ENCODE measurements at places on chromosomes 7 and 10.

DNA sequence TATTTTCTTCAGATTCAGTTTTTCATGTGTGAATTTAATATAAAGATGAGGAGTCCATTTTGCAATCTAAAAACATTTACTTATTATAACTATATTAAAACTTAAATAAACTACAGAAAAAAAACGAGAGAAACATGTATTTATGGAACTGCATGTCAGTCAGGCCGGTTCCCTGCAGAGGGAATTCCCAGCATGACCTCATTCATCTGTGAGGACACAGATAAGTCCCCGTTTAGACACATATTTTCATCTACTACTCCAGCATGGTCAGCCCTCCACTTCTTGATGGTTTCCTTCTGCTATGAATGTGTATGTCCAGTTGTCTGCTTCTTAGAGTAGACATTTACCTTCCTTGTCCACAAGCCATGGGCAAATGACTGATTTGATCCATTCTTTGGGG is 339.1 kb downstream of the SEMA3D start:
- DNase-seq: no peak

- DNase-seq: no peak
Observed at GRCh38 chr10:101007099-101007711, 7.6 kb downstream of the LZTS2 start.

- DNase-seq: no peak
Observed at GRCh38 chr7:50562136-50562535, 3.1 kb downstream of the DDC start.

DNA sequence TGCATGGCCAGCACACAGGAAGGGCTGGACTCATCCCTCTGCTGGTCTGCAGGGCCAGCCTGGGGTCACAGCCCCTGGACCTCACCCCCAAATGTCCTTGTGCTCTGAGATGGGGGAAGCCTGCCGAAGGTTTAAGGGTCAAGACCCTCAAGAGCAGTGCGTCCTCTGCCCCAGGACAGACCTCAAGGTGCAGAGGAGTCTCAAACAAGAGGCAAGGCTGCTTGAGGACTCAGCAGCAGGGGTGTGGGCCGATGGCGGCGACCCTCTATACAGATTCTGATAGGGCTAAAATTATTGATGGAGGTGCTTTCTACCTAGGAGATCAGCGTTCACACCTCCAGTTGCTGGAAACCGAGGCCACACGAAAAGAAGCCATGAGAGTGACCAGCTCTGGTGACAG is 80.7 kb downstream of the ZRANB1 start:
- no peak for DNase-seq

DNA sequence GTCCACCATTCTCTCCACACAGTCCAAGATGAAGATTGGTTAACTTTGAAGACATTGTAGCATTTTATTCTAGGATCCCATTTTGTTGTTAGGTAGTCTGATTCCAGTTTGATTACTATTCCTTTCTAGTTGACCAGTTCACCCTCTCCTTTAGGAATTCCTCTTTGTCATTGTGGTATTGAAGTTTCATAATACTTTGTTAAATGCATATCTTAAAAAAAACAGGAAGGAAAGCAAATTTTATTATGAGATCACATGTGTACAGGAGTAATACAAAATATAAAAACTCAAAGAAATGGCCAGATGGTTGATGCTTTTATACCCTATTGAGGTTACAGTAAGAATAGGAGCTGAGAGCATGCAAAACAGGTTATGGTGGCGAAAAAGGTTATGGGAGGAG is 15.5 kb upstream of the SEMA3C start:
- DNase-seq: no peak

GRCh38 chr10:99535764-99536337 is 3.1 kb downstream of the NKX2-3 start:
- DNase-seq: no peak

GRCh38 chr7:94289071-94289470 is 105.6 kb upstream of the COL1A2 start:
- DNase-seq: peak; percentile 49

DNA sequence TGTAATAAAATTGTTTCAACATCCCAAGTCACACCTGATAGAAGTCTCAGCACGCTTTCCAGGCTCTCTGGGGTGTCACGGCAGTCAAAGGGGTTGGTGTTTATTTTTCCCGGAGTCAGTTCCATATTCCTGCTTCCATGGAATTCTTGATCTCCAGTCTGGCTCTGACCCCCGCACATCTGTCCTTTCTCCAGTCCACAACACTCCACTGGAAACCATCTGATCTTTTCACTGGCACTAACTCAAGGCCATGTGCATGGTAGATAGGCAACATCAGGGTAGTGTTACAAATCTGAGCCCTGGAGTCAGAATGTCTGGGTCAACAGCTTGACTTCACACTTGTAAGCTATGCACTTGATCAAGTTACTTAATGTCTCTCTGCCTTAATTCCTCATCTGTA is 176.2 kb downstream of the WDR11 start:
- DNase-seq: no peak

GRCh38 chr7:155589001-155589980 is 42.9 kb upstream of the CNPY1 start:
- DNase-seq: no peak

- DNase-seq: no peak
Observed at GRCh38 chr7:28643584-28644340, 231.4 kb downstream of the CREB5 start.

- no peak for DNase-seq
Observed at GRCh38 chr10:541750-542371, 147.6 kb downstream of the DIP2C start.

GRCh38 chr10:111440501-111440900 is 363.7 kb downstream of the ADRA2A start:
- DNase-seq: no peak

- DNase-seq: no peak
Observed at GRCh38 chr7:80918399-80918798, 452 bp downstream of the SEMA3C start.

DNA sequence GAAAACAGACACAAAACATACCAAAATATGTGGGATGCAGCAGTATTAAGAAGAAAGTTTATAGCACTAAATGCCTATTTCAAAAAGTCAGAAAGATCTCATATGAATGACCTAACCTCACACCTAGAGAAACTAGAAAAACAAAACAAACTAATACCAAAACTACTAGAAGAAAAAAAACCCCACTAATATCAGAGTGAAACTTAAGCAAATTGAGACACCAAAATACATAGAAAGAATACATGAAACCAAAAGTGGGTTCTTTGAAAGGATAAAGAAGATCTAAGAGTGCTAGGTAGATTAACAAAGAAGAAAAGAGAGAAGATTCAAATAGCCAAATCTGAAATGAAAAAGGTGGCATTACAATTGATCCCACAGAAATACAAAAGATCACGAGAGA is 494.1 kb downstream of the SH2D4B start:
- no peak for DNase-seq

DNA sequence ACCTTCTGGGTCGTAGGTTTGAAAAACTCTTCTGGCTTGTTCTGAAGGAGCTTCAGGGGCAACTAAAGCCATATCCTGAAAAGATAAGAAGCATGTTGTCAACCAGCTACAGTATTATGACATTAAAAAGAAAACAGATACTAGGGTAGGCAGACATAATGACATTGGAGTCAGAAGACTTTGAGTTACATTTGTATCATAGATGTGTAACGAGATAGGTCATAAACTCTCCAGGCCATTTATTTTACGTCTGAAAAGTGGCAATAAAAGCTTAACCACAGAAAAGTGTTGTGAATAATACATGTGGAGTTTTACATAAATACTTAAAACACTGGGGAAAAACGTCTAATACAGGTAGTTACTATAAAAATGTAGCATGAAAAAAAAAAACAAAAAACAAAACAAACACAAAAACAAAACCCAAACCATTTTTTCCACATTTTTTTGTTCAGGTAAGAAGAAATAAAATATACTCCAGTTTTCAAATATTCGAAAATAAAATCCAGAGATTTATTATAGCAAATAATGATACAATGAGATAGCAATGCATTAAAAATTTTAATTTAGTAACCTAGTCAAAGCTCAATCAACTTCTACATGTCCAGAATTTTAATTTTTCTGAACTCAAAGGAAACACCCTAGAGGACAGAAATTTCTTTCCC is 64.1 kb downstream of the MINDY3 start:
- no peak for DNase-seq

DNA sequence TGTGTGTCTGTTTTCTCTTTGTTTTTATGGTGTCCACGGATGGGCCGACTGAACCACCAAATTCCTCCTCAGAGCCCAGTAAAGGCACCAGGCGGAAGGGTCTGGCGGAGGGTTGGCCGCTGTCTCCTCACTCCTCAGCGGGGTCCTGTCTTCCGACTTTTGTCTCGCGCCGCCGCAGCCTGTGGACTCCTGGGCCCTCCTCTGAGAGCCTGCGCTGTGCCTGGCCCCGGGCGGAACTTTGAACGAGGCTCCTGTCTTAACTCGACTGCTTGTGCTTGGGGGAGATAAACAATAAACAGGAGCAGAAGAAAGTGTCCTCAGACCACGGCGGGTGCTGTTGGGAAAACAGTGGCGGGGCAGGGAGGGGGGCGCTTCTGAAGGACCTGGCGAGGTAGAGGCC is 2.2 kb upstream of the FAM20C start:
- no peak for DNase-seq

- DNase-seq: peak; percentile 27
Observed at GRCh38 chr10:104322416-104322782, 15.9 kb downstream of the ITPRIP start.

DNA sequence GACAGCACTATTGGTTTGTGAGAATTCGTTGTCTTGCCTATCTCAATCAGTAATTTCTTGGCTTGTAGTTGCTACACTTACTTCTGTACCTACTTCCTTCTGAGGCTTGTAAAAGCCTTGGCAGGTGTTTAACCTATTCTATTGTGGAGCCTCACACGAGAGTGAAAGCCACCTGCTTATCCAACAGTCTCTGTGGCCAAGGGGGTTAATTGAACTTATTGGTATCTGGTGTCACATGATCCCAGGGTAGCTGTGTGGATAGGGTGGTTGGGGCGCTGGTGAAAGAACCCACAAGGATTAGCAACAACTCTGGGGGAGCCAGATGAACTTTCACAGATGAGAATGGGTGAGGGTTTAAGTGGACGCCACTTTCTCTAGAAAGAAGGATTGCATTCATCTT is 13.9 kb upstream of the ATP6V0E2 start:
- DNase-seq: no peak

DNA sequence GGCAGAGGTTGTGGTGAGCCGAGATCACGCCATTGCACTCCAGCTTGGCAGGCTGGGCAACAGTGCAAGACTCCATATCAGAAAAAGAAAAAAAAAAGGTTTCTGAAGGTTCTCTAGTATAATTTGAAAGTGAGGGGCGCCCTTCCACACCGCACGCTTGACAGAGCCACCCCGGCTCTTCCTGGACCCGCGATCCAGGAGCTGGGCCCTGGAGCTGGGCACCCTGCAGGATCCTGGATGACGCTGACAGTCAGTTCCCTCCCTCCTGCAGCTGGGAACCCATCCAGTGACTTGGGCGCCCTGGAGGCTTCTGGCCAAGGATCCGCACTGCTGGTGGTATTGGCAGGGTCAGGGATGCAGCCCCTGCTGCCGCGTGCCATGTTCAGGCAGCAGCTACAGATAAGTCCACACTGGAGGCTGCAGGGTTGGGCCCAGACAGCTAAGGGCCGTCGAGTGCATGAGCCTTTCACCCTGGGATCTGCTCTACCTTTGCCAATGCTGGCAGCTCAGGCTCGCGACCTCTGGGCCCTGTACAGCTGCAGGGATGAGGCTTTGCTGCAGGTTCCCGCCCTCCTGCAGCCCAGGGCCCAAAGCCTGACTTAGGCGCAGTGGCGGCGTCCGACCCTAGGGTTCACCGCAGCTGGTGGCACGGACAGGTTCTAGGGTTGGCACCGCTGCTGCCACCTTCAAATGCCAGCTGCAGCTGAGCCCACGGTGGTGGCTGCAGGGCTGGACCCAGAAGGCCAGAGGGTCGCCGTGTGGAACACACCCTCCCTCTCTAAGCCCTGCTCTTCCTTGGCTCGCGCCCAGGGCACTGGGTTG is 110.2 kb downstream of the OR13A1 start:
- no peak for DNase-seq

- no peak for DNase-seq
Observed at GRCh38 chr7:28037220-28038010, 143.2 kb downstream of the JAZF1 start.

DNA sequence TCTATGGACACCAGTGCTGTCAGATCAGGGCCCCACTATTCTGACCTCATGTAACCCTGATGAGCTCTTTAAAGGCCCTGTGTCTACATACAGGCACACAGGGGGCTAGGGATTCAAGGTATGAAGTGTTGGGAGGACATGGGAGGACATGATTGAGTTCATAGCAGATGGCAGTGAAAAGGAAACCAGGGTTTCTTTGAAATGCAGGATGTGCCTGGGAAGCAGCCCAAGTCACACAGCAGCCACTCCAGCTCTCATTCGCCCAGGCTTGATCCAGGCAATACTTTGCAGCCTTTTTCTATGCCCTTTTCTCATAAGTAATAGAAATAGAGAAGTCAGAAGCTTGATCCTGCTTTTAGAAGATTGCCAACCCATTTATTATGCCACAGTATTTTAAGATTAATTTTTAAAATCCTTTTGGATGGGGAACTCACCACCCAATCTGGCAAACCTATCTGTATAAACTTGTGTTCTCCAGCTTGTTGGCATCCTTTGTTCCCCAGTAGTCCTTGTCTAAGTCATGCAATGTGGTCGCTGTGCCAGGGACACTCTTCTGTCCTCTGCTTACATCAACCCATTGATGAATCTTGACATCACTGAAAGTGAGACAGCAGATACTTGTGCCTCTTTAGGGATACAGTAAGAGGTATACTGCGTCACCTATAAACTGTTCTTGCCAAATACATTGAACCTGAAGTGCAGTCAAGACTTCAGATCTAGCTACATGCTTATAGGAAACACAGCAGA is 95.0 kb downstream of the TAF3 start:
- DNase-seq: no peak

DNA sequence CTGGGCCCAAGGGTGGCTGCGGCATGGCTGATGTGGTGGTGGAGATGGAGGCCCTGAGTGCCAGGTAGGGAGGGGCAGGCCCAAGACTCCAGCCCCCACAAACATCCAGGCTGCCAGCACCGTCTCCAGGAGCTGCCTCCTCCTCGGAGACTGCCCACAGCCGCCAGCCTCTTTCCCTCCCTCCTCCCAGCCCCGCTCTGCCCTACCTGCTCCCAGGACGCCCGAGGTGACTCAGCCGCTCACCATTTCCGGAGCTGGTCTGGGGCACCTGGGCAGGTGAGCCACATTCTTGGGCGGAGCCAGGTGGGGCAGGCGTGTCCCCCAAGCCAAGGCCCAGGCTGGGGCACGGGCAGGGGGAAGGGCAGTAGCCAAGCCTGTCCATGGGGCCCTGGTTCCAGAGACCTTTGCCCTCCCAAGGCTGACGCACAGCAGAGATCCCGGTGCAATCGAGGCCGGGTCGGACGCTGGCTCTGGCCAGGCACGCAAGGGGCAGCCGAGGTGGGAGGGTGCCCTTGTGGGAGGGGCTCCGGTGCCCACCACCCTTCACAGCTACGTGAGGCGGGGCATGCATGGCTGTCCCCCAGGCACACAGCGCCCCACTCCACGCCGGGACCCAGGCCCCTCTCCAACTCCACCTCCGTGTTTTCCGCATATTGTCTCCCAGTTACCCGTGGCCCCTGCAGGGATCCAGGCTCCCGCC is 8.8 kb downstream of the ADAP1 start:
- no peak for DNase-seq
